ENCODE measurements at places on chromosomes 7 and 10.

DNA sequence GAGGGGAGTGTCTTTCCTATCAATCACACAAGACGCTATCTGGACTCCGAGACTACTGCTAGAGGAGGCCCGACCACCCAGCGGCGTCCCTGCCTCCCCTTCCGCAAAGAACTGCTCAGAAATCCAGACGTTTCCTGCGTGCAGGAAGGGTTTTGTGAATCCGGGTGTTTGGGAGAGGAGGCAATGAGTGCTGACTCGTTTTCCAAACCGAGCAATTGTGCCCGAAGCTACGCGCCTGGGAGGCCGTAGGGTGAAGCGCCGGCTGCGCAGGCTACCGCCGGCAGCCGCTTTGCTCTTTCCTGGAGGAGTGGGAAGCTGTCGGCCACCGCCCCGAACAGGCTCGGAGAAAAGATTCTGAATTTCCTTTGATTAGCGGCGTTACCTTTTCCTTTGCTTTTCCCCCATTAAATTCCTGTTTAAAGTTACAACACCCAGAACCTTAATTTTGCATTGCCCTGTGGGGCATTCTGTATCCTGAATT is 5.3 kb downstream of the VAX1 start:
- no peak for DNase-seq

GRCh38 chr7:23662124-23662983 is 17.6 kb upstream of the FAM221A start:
- no peak for DNase-seq

DNA sequence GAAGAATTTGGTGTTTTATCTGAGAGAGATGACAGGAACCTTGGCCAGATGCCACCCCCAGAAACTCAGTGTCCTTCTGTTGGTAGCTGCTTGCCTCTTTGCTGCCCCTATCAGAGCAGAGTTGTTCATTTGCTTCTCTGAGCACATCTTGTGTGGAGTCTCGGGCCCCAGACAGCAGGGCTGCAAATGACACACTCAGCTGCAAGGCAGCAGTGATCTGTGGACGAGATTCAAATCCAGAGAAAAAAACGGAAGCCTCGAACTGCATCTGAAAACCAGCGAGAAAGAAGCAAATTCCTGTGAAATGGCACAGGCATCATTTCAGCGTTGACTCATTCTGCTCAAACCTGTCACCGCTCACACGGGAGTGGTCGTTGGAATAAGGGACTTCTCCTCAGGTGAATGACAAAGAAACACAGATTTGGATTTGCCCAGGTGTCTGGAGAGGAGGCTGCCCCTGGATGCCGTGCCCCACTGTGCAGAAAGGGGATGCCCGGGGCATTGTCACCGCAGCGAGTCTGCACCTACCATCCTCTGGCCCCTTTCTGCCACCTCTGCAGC is 144.7 kb downstream of the PFKFB3 start:
- DNase-seq = peak; percentile 36

GRCh38 chr10:30207485-30208052 is 141.5 kb downstream of the MTPAP start:
- DNase-seq = no peak

GRCh38 chr7:2070151-2070763 is 162.5 kb downstream of the MAD1L1 start:
- no peak for DNase-seq

DNA sequence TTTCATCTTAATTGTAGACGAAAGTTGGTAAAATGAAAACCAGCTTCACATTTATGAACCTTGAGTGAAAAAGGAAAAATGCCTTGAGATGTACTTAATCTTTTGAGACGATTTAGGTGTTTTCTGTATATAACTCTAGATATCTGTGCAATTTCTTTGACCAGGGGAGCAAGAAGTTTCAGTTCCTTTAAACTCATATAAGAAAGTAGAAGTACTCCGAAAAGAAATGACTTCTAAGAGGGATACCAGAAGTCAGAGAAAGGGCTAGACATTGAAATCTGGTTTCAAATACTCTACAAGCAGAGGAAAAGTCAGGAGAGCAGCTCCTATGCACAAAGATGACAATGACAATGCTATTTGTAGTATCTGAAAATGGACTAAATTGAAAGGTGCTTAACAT is 303.7 kb downstream of the BAMBI start:
- no peak for DNase-seq

DNA sequence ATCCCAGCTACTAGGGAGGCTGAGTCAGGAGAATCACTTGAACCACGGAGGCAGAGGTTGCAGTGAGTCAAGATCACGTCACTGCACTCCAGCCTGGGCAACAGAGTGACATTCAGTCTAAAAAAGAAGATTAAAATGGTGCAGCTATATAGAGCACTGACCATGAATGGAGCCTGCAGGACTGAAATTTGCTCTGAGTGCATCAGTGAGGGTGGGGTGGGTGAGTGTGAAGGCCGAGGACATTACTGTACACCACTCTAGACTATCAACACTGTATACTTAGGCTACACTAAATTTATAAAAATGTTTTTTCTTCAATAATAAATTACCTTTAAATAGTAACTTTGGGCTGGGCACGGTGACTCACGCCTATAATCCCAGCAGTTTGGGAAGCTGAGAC is 294.7 kb downstream of the PTPRN2 start:
- DNase-seq = no peak

GRCh38 chr7:99707096-99707495 is 27.3 kb upstream of the CYP3A5 start:
- DNase-seq = no peak

GRCh38 chr10:21510241-21511094 is 15.0 kb downstream of the SKIDA1 start:
- DNase-seq = no peak

- no peak for DNase-seq
Measured at GRCh38 chr7:18655506-18655905, 160.0 kb downstream of the HDAC9 start.

DNA sequence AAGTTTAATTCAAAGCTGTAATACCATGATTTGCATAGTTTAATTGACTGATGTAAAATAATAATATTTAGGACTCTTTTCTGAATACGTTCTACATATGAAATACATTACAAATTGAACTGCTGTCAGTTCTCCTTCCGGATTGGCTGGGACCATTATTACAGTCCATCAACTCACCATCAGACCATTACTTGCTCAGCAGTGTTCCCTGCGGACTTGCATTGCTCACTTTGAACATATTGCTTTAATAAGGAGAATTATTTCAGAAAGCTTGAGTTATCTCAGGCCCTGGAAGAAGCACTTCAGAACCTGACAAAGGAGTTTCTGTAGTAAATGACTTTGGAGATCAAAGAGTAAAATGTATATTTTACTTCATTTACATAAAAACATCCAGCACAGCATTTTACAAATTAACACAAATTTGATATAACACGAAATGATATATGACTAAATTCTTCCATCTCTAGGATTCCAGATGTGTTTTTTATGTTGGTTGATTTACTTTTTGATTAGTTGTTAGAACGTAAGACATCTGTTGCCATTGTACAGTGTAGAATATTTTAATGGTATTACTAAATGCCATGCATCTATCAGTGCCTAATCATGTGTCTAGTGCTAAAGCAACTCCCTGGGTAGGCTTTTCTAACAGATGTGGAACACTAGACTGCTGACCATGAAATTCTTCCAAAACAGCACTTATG is 418.5 kb upstream of the SEMA3A start:
- DNase-seq = no peak

DNA sequence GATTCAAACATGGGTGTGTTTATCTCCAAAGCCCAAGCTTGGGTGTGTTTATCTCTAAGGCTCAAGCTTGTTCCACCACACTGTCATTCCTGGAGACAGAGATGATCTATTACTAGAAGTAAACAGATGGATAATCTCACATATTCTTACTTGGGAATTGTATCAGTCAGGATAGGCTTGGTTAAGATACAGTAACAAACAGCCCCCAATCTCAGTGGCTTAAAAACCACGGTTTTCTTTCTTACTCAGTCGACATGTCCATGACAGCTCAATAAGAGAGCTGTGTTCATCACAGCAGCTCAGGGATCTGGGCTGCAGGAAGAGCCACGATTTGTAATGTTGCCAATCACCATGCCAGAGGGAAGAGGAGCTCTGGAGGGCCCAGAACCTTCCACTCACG is 38.5 kb upstream of the LOXL4 start:
- no peak for DNase-seq

DNA sequence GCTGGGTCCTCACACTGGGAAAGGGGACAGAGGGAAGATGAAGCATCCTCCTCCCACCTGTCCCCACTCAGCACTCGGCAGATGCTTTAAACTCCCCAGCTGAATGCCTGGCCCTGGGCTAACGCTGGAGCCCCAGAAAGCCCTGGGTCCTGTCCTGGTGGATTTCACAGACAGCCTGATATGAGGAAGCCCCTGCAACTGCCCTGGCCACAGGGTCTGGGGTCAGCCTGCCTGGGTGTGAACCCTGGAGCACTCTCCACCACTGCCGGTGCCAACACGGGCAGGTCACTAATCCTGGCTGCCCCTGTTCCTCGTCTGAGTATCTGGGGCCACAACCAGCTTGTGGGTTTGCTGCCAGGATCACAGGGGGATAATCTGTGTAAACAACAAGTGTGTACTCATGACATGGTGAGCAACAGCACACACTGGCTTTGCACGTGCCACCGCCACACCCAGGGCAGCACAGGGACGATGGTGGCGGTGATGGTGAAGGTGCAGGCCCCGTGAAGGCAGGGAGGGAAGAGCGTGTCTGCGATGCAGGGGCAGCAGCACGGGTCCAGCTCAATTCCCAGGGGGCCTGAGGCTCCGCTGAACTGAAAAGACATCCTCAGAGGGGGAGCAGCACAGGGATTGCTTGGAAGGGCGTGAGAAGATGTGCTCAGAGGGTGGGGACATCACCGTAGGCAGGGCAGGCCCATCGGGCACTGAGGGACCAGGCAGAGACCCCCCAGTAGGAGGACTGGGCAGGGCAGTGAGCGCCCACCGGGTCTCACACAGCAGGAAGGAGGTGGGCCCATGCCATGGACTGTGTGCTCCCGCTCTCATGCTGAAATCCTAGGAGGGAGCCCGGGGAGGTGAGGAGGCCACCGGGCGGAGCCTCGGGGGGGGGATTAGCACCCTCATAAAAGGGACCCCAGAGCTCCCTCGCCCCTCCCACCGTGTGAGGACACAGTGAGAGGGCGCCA is 238.7 kb downstream of the MAD1L1 start:
- DNase-seq = no peak

GRCh38 chr10:120945801-120946302 is 94.7 kb downstream of the WDR11 start:
- DNase-seq = no peak

DNA sequence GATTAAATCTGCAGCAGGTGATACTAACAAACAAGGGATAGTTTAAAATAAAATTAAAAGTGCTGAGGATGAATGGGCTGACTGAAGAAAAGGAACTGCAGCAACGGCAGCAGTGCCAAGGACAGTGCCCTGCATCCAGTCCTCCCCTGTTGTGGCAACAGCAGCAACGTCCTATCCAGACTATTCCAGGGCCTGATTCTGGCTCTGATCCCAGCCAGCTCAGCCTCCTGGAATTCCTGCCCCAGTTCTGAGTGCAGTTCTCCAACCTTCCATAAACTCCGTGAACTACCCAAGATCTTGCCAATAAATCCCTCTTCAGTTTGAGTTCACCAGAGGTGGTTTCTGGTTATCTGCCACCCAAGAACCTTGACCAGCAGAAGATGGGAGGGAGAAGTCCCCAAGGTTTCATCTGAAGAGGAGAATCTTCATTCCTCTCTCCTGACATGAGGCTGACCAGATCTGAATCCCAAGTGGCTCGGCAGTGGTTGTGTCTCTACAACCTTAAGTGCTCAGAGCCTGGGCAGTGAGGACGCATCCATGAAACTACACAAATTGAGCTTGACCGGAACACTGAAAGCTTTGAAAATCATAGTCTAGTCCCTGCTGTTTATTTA is 115.8 kb downstream of the SORBS1 start:
- DNase-seq = no peak

DNA sequence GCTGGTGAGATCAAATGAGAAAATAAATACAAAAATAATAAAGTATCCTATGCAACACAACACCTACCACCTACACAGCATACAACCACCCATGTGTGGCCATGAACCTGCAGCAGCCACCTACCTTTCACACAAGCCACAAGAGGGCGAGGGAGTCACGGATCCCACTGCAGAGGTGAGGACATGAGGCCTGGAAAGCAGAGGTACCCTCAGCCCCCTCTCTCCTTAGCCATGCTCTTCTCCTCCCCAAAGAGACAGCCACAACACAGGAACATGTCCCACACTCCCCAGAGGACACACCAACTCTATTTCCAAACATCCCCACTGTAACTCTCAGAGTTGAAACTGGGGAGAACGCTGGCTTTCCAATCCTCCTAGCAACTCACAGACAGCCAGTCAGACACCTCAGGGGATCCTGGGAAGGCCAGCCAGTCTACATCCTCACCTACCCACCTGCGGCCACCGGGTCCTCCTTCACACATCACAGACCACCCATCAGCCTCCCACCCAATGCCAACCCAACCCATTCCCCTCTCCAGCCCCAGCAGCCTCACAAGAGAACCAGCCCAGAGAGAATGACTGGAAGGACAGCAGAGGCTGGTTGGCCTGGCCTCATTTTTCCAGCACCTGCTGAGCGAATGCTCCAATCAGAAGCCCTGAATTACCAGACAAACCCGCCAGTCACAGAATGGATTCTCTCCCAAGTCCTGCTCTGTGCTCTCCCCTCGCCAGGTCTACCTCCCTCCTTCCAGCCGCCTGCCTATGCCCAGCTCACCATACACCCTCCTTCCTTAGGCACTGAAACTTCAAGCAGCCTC is 18.4 kb downstream of the DLG5 start:
- no peak for DNase-seq

DNA sequence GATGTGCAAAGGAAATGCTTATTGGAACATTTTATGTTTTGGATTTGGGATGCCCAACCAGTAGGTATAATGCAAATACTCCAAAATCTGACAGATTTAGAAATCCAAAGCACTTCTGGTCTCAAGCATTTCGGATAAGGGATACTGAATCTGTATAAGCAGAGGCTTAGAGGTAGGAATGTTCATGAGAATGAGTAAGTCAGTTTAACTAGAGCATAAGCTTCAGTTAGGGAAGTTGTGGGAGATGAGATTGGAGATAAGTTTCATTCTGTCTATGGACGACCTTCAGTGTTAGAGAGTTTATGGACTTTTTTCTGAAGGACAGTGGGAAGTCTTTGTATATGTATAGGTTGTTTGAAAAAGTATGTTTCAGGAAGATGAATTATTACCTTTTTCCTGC is 10.4 kb downstream of the TAX1BP1 start:
- peak; percentile 39 for DNase-seq

DNA sequence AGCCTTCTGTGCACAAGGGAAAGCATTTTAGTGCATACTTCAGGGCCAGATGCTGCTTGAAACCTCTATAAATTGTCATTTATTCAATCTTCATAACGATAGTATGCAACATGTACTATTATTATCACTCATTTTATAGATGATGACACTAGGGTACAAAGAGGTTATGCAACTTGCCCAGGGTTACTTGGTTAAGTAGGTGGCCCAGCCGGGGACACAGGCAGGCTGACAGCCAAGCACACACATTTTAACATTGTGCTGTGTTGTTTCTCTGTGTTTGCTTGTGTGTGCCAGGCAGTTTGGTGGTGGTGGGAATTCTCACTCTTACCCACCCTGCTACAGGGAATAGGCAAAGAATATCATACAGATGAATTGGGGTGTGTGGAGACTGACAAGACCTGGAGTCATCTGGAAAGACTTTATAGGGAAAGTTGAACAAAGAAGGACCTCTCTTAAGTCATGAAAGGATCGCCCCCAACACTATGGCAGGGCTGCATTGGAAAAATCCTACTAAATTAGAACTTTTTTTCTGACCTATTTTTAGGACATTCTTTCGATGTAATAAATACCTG is 98.9 kb downstream of the MKX start:
- DNase-seq = no peak

- DNase-seq = peak; percentile 65
Measured at GRCh38 chr10:26479766-26480492, 41.8 kb downstream of the APBB1IP start.

Data from KBM-7 (cell line).